ENCODE measurements at places on chromosomes 11 and 22.

GRCh38 chr22:23677701-23677995, 13.2 kb upstream of the RGL4 start:
- DNase-seq, result no peak

- DNase-seq, result no peak
Observed at GRCh38 chr22:48336339-48337060, 1491.2 kb downstream of the BRD1 start.

GRCh38 chr11:72848846-72849466, 34.7 kb downstream of the ATG16L2 start:
- DNase-seq, result no peak

DNA sequence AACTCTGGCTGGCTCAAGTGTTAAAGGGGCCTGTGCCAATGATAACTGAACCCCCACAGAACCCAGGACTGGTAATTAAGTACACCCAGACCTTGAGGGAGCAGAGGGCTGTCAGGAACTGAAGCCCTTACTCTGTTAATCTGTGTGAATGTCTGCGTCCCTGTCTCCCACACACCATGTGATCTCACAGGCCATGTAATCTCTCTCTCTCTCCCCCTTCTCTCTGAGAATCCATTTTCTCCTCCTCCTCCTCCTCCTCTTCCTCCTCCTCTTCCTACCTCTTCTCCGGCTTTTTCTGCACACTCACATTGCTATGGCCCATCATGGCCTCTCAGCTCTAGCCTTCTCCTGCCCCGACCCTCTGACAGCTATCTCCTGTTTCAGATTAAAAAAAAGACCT, 14.6 kb upstream of the IRAG1 start:
- no peak for DNase-seq

DNA sequence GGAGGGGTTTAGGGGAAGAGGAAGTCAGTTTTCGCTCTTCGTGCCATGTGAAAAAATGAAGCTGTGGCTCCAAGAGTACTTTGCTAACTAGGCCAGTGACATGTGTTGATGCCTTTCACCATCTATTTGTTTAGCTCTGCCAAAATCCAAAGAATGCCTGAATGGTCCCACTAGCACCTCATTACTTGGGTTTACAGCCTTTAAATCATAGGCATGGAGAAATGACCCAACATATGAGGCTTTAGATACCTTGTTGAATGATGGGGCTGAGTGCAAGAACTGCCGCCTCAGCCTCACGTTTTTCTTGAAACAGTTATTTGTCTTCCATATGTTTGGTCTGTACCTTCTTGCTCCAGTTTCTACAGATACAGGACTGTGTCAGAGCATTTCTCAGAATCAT, 8.3 kb downstream of the RBM4 start:
- no peak for DNase-seq

DNA sequence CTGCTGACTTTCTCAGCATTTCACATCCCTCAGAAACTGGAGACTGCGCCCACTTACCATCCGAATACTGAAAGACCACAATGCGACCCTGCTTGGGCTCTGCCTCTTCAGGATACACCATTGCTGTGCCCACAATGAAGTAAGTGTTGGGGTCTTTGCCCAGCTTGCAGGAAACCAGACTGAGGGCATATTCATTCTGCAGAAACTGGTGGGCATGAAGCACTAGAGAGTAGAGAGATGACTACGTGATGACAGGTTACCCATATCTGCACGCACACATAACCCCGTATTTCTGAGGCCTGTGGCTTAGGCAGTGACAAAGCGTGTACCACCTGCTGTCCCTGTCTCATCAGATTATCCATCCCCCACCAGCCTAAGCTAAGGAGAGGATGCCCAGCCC, 14.6 kb upstream of the VWCE start:
- DNase-seq, result no peak

DNA sequence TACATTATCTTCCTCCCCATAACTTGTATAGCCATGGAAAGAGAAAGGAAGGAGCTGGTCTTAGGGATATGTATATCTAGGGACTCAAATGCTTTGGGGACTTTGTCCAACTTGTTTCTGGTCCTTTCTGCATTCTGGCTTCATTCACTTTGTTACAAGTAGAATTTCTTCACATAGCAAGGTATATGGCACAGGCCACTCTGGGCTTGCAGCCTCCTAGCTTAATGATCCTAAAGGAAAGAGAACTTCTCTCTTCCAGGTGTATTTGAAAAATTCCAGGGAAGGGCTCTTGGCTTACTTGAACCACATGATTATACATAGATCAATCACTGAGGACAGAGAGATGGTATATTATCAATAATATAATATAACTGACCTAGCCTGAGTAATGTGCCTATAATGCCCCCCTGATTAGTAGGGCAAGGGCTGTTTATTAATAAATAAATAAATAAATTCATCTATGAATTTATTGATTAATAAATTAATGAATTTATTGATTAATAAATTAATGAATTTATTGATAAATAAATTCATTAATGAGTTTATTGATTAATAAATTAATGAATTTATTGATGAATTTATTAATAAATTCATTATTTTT, 48.2 kb upstream of the CEP295 start:
- no peak for DNase-seq

All from keratinocyte (primary cell).